ENCODE measurements at places on chromosomes 4 and X.

DNA sequence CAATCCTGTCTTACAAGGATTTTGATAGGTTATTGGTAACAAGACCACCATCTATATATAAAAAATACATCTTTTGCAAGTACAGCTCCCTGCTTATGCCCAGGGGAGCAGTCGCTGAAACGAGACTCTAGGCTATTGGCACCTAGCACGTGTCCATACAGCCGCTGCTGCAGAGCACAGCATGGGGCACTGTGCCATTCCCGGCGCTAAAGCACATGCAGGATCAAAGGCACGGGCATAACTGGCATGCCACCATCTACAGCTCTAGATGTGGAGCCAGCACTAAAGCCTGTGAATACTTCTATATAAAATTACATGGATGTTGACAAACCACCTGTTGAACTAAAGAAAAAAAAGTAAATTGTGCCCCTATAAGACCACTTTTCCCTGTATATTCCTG, 144.8 kb downstream of the COL25A1 start:
- no peak for DNase-seq

DNA sequence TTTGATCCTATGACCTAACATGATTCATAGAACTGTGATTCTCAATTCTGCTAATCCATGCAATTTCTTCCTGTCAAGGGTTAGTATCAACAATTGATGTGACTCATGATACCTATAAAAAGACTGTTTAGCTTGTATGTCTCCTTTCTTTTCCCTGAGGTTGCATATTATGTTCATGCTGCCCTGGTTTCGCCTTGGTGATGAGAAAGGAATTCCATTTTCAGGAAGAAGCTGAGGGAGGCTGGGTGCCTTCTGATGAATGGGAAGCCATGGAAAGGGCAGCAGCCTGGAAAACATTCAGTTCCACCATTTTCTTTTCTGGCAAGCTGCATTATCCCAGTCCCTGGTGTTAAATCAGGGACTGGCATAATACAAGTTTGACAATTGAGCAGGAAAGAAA, 976.5 kb downstream of the RPA4 start:
- DNase-seq, result no peak

- no peak for DNase-seq
These were observed 45.4 kb upstream of the PDLIM3 start for GRCh38 chr4:185580699-185581098.

- no peak for DNase-seq
These were observed 76.4 kb upstream of the F8A3 start for GRCh38 chrX:155534800-155535199.

GRCh38 chr4:13190093-13190721, 293.9 kb downstream of the RAB28 start:
- DNase-seq, result no peak

DNA sequence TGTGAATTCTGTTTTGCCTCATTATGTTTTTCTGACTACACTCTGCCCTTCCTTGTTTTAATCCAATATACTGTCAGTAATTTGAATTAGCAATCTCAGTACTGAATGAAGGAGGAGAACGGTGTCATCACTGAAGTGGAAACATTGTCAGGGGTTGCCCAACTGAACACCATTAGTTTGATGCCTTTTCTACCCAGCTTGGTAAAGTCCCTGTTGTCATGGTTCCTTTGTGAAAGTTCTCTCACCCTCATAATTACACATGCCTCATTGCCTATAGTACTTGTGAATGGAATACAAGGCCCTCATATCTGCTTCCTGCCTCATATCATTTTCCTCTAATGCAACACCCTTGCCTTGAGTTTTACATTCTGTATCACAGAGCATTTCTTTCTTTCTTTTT, 76.9 kb downstream of the RRAGB start:
- no peak for DNase-seq

DNA sequence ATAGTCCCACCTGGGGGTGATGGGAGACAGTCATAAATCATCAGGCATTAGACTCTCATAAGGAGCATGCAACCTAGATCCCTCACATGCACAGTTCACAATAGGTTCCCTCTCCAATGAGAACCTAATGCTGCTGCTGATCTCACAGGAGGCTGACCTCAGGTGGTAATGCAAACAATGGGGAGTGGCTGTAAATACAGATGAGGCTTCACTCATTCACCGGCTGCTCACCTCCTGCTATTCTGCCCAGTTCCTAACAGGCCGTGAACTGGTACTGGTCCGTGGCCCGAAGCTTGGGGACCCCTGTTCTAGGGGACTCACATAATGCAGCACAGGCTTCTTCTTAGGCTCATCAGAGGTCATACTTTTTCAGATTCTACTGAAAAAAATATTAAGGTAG, 625.9 kb upstream of the AGA start:
- DNase-seq, result no peak

DNA sequence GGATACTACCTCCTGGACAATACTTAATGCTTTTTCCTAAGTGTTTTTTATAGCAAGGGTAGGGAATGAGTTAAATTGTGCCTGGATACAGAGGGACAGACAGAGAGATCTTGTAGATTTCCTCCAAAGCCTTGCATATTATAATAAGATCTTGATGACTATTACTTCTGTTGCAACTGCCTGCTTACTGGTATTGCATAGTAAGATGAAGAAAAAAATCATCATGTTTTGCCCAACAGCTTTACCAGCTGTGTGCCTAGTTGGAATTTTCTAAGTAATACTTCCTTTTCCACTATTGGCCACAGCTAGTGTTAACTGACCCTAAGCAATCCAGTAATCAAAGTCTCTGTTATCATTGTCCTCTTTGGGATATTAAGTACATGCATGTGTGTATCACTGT, 139.0 kb downstream of the DCK start:
- no peak for DNase-seq

GRCh38 chr4:92387459-92388069, 83.8 kb downstream of the GRID2 start:
- DNase-seq, result no peak

- DNase-seq, result no peak
These were observed 254.3 kb upstream of the AGA start for GRCh38 chr4:177696438-177696966.

DNA sequence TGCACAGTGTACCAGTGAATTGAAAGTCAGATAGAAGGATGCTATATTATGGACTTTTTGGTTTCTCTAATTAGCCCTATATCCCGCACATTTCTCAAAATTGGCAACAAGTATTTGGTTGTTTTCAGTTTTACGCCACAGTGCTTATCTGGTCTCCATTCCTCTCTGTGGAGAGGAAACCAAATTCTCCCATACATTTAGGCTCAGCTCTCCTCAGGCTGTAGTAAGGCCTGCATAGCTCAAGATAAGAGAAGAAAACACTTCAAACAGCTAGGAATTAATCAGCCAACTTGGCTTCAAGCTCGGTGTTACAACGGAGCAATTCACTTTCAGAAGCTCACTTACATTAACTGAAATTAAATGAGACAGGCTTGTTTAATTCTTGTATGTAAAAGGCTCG, 263.2 kb downstream of the PDHA2 start:
- no peak for DNase-seq

- DNase-seq, result no peak
These were observed 850 bp downstream of the IGBP1 start for GRCh38 chrX:70134116-70134477.

- no peak for DNase-seq
These were observed 158.2 kb upstream of the MAP3K15 start for GRCh38 chrX:19673375-19674040.

DNA sequence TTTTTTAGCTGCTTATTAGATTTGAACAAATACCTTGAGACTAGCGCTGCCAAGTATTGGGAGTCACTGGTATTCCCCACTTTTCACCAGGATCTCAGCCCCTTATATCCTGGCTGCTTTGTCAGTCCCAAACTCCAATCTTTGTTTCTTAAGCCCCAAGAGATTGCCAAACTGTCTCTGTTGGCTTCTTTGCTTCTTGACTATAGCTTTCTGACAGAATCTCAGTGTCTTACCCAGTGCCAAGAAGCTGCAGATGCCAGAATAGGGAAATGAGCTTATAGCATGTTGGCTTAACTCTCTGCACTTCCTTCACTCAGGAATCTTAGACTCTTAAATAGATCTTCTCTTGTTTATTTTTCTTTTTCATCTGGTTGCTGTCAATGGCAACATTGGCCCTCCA, 297.5 kb upstream of the DCAF8L1 start:
- no peak for DNase-seq

GRCh38 chrX:43631841-43632240, 24.3 kb upstream of the MAOA start:
- no peak for DNase-seq

DNA sequence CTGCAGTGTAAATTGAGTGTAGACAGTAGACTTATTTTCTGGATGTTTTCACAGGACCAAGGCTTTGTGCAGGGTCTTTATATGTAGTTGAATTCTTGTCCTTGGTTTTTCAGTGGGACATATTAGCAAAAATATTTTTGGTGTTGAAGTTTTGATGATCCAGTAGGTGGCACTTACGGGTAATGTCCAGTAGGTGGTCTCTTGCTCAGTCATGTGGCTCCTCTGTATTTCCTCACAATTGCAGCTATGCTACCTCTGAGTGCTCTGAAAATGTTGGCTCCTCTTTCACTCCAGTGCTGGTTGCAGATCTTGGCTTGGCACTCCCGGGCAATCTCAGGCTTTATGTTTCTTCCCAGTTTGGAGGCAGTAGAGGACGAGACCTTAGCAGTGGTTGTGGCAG, 419.8 kb upstream of the AMOT start:
- DNase-seq, result no peak

GRCh38 chrX:24248042-24248441, 65.8 kb downstream of the SUPT20HL2 start:
- no peak for DNase-seq

DNA sequence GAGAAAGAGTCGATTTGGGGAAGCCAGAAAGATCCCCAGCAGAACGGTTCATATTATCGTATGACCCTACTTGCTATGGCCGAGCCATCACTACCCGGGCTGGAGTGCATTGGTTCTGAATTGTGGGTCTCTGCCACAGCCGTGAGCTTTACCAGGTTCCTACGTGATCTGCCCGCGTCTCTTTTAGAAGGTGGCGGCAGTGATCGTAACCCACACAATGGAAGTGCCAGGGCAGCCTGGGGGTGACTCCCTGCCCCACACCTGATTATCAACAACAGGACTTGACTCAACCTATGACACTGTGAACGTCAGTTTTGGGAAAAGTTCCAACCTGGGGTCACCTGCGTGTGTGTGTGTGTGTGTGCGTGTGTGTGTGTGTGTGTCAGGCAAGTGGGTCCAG, 90.8 kb downstream of the SHOX start:
- DNase-seq, result no peak

DNA sequence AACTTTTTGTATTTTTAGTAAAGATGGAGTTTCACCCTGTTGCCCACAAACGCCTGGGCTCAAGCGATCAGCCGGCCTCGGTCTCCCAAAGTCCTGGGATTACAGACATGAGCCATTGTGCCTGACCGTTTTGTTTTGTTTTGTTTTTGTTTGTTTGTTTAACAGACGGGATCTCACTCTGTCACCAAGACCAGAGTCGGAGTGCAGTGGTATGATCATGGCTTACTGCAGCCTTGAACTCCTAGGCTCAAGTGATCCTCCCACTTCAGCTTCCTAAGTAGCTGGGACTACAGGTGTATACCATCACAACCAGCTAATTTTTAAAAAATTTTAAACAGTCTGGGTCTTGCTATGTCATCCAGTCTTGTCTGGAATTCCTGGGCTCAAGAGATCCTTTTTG, 53.5 kb downstream of the FNIP2 start:
- no peak for DNase-seq

DNA sequence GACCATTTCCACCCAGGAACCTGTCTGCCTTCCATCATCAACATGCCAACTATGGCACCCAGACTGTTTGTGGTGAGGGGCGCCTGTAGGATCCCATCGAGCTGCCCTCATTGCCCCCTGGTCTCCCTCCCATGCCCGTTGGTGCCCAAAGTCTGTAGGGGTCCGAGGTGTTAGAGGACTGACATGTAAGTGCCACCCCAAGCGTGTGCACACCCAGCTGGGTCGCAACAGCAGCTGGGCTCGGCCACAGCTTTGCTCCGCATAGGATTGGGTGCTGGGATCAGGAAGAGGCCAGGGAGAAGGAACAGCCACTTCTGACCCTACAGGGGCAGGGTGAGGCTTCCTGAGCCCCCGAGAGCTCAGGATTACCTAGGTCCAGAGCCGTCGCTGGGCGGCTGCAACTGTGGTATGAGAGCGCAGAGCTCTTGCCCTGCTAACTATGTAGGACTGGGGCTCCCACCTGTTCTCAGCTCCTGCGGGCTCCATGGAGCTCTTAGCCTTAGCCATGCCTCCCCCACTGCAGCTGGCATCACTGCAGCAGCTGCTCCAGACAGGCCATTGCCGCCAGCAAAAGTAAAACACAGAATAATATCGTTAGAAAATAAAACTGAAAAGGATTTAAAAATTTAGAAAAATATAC, 1160.3 kb downstream of the FSTL5 start:
- no peak for DNase-seq

- DNase-seq, result no peak
These were observed 100.7 kb downstream of the SYNPO2 start for GRCh38 chr4:118989098-118990080.

- no peak for DNase-seq
These were observed 128.4 kb downstream of the FHDC1 start for GRCh38 chr4:153064571-153064970.

- DNase-seq, result no peak
These were observed 204.9 kb upstream of the GALNT7 start for GRCh38 chr4:172963498-172964294.

- no peak for DNase-seq
These were observed 4.5 kb downstream of the CHRDL1 start for GRCh38 chrX:110791071-110791470.

DNA sequence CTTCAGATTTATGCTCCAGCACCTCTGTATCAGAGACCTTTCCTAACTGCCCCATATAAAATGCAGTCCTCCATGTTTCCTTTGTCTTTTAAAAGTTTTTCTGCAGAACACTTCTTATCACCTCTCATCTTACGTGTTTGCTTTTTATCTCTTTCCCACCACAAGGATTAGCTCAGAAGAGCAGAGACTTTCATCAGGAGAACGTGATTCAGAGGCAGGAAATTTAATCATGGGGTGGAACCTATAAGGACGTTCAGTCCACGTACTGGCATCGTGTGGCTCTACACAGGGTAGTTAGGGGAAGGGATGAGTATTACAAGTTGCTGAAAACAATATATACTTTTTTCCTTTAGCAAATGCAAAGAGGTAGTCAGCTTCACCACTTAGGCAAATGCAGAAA, 98.7 kb downstream of the SORBS2 start:
- DNase-seq, result no peak

GRCh38 chr4:1239141-1239949, 9.6 kb downstream of the CTBP1 start:
- DNase-seq, result peak; percentile 13

DNA sequence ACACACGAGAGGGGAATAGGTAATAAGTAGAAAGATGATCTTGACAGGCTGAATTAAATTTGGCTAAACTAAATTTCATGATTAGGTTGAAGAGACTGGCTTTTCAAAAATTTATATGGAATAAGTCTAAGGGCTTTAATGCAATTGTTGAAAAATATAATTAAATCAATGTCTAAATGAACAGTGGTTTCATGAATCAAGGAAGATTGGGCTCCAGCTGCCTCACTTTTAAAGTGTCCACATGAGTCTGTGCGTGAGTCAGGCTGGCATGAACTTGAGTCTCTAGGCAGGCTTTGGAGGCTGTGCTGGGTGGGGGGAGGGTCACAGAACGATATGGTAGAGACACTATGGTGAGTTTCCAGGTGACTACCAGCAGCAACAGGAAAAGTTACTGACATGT, 111.9 kb downstream of the SORBS2 start:
- DNase-seq, result no peak

GRCh38 chr4:143406523-143406922, 69.8 kb downstream of the GAB1 start:
- no peak for DNase-seq

Data from CD4-positive, alpha-beta T cell (primary cell).